HCT116 (cell line): ENCODE measurements at places on chromosomes 6 and 20.

DNA sequence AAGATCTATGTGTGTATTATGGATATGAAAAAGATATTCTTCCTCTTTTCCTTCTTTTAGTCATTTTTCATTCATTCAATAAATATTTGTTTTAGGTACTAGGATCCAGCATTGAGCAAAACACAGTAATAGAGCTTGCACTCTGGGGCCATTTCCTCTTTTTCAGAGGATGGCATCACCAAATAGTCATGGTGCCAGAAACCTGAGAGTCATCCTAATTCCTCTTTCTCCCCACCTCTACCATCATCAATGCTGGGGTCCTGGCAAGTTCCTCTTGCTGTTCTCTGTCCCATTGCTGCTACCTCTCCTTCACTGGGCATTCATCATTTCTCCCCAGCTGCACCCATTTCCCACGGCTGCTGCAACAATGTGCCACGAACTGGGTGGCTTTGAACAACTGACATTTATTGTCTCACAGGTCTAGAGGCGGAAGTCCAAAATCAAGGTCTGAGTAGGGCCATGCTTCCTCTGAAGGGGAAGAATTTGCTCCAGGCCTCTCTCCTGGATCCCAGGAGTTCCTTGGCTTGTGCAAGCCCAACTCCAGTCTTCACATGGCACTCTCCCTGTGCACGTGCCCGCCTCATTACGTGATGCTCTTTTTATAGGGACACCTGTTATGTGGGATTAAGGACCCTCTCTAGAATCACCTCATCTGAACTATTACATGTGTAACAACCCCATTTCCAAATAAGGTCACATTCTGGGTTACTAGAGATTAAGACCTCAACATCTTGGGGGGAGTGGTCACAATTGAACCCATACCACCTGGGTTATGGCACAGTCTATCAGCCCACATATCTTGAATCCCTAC, 9.5 kb upstream of the IGF2R start:
- DNase-seq: no peak

GRCh38 chr6:80872199-80872950, 765.9 kb downstream of the BCKDHB start:
- DNase-seq: no peak

DNA sequence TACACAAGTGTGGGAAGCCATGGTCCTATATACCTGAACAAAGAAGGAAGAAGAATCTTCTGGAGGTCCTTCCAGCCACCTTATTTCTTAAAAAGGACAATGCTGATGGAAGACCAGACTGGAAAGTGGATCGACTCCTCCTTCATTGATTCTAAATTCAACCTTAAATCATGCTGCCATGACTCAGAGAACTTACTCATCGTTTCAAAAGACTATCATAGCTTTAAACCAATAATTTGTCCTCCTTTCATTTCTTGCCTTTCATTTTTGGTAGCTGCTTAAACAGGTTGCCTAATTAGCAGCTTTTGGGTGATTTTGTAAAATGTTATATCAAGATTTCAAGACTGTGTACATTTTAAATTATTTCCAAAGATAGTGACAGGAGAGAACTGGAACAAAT, 60.8 kb downstream of the RTN4IP1 start:
- no peak for DNase-seq

GRCh38 chr6:130167655-130168054, 55.1 kb downstream of the SAMD3 start:
- DNase-seq: no peak

DNA sequence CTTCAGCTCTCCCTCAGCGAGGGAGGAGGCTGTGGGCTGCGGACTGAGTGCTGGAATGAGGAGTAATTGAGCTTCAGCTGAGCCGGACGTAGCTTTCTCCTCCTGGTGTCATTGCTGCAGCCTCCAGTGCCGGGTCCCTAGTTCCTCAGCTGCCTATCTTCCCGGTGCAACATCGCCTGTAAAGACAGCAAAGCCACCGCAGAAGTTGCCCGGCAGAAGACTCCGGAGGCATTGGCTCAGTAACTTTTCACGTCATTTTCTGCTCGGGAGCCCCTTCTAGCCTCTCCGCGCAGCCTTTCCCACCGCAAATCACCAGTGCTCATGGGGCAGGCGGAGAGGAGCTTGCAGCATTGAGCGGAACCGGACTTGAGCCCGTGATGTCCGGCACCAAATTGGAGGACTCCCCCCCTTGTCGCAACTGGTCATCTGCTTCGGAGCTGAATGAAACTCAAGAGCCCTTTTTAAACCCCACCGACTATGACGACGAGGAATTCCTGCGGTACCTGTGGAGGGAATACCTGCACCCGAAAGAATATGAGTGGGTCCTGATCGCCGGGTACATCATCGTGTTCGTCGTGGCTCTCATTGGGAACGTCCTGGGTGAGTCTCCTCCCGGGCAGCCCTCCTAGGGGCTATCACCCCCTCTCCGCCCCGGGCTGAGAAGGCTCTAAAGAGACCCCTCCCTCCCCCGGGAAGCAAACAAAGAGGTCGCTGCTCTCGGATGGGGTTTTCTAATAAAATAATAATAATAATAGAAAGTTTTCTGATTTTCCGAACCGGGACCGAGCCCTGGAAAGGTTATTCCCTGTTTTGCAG, at the start of gene HCRTR2:
HCRTR2 (plus strand) TSS at position 305 of the 816 bp plus-strand sequence; CDS start at position 378, 73 bp downstream.
- DNase-seq: no peak

DNA sequence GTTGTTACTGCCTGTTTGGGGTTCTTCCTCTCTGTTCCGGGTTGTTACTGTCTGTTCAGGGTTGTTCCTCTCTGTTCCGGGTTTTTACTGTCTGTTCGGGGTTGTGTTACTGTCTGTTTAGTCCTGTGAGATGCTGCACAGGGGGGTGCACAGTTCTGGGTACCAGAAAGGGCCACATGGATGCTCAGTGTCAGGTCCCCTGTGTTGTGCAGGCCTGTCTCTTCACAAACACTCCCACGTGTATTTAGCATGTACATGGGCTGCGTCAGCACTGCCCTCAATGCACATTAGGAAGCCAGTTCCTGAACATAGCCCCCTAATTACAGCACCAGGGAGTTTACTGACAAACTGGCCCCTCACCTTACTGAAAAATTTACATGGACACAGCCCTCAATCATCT, 118.5 kb downstream of the DLL1 start:
- no peak for DNase-seq

GRCh38 chr6:147724454-147724853, 216.0 kb downstream of the SAMD5 start:
- no peak for DNase-seq

DNA sequence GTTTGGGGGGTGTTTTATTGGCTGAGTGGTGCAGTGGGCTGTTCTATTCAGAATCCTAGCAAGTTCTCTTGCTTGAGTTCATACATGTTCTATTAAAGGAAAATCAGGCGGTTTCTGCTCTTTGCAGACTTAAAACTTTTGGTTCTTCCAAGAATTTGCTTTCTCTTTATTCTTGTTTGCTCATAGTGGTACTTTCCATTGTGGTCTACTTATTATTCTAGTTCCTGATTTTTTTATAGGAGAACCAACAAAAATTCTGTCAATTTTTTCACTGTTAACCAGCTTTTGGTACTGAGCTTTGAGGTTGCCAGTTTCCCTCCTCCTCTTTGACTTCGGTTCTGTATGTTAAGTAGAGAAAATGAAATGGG, 6.7 kb downstream of the AFDN start:
- DNase-seq: no peak

DNA sequence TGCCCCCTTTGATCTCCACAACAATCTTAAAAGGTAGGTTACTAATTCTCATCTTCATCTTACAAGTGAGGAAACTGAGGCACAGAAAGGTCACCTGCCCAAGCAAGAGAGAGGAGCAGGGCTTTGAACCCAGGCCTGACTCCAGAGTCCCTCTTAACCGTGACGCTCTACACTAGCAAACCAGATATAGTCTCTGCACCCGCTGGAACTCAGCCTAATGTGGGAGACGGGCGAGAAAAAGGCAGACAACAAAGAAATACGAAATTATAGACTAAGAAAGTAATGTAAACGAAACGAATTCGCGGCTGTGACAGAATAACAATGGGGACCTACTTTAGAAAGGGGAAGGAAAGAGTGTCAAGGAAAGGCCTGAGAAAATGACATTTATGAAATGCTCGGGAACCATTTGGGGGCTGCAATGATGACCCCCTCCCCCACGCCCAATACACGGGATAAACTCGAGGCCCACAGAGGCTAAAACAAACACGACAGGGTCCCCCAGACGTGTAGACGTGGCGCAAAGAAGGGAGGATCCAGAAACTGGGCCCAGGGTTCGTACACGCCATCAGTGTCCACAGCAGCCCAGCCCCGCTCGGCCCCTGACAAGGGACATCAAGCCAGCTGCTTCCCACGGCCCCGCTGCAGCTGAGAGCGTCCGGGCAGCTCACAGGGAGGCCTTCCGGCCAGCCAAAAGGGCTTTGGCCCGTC, 637 bp downstream of the TRPC4AP start:
- DNase-seq: no peak

DNA sequence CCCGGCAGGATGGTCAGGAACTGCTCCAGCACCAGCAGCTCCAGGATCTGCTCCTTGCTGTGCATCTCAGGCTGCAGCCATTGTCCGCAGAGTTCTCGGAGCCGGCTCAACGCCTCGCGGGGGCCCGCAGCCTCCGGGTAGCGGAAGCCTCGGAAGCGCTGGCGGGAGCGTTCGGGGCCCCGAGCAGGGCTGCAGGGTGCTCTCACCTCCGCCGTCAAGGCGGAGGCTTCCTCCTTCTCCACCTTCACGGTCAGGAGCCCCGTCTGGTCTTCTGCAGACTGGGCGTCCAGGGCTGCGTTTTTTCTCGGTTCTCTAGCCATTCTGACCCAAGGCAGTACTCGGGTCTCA, 434 bp downstream of the ZKSCAN4 start:
- no peak for DNase-seq

- no peak for DNase-seq
Observed at GRCh38 chr6:35049156-35049735, 91.9 kb downstream of the TCP11 start.

DNA sequence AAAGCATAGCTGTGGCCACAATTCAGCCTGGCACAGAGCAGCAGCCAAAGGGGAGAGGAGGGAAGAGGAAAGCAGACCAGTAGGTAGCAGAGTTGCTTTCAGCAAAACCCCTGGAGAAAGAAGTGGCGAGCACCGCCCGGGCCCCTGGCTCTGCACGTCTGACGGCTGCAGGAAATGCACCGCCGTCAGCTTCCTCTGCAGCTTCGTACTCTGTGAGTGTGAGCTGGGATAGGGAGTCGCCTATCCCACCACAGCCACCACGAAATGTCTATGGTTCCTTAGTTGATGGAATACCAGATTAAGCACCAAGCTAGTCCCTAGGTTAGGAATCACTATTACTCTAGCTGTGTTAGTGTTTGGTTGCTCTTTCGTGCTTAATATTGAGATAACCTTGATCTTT, 79.9 kb upstream of the NAA20 start:
- DNase-seq: no peak

DNA sequence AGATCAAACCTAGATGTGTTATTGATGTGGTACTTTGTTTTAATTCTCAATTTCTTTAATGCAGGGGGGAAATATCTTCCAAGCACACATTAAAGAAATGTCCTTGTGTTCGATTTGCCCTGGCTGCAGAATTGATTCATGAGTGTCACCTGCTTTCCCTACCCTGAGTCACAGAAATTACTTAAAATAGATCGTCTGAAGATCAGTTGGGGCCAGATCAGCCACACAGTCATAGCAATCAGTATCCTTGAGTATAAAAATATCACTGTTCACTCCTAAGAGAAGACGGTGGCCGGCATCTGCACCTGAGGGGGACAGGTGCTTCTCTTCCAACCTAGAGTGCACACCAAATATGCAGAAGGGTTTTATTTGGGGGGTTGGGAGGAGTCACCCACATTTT, 115.2 kb upstream of the RIN2 start:
- no peak for DNase-seq

GRCh38 chr20:37935435-37935834, 32.5 kb downstream of the VSTM2L start:
- no peak for DNase-seq

DNA sequence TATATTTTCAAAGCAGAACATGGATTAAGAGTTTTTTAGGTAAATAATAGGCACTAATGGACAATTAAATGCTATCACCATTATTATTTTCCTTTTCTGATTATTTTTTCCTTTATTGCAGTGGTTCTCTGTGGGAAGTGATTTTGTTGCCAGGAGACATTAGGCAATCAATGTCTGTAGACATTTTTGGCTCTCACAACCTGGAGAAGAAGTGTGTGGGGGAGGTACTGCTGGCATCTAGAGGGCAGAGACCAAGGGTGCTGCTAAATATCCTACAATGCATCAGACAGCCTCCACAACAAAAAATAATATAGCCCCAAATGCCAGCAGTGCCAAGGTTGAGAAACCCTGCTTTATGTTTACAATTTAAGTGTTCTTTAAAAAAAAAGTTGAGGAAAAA, 8.3 kb downstream of the IFNGR1 start:
- DNase-seq: no peak
